Stimulated activated CD8-positive, alpha-beta memory T cell treated with anti-CD3 and anti-CD28 coated beads, Interleukin-4, amount 100 ng/mL, for 4 hours (primary cell): ENCODE measurements at places on chromosomes 11 and 22.

- DNase-seq, result no peak
Measured at GRCh38 chr11:71137376-71137775, 115.0 kb downstream of the SHANK2 start.

DNA sequence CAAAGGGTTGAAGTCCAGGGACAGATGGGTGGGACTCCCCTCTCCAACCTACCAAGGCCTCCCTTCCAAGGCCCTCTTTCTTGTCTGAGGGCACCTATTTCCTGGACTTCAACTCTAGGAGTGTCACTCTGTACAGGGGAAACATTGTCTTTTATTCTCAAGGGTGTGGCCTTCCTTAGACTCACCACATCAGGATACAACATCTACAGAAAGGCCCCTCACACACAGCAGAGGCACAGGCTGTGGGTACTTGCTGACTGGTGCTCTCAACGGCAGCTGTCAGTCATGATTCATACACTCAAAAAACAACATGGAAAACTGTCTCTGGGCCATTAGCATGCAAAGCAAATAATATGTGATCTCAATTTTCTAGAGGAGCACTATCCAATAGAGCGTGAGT lies 78.0 kb downstream of the RCN1 start:
- no peak for DNase-seq

- DNase-seq, result no peak
Measured at GRCh38 chr11:79100093-79100910, 340.5 kb downstream of the TENM4 start.

GRCh38 chr11:110897035-110897434 lies 184.8 kb upstream of the ARHGAP20 start:
- no peak for DNase-seq

DNA sequence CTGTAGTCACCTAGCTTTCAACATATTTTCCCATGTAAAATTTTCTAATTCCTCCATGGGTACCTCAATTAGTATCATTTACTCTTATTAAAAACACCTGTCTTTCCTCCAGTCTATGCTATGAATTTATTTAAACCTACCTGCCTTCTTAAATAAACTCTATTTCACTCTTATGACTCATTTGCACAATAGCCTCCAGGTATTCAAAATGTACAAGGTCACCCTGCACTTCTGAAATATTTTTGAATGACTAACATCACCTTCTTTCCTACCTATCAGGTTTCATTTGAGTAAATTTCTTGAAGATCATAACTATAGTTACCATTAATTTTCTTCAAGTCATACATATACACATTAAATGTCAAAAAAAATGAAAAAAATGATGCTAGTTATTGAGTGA lies 939.7 kb downstream of the DLG2 start:
- no peak for DNase-seq

DNA sequence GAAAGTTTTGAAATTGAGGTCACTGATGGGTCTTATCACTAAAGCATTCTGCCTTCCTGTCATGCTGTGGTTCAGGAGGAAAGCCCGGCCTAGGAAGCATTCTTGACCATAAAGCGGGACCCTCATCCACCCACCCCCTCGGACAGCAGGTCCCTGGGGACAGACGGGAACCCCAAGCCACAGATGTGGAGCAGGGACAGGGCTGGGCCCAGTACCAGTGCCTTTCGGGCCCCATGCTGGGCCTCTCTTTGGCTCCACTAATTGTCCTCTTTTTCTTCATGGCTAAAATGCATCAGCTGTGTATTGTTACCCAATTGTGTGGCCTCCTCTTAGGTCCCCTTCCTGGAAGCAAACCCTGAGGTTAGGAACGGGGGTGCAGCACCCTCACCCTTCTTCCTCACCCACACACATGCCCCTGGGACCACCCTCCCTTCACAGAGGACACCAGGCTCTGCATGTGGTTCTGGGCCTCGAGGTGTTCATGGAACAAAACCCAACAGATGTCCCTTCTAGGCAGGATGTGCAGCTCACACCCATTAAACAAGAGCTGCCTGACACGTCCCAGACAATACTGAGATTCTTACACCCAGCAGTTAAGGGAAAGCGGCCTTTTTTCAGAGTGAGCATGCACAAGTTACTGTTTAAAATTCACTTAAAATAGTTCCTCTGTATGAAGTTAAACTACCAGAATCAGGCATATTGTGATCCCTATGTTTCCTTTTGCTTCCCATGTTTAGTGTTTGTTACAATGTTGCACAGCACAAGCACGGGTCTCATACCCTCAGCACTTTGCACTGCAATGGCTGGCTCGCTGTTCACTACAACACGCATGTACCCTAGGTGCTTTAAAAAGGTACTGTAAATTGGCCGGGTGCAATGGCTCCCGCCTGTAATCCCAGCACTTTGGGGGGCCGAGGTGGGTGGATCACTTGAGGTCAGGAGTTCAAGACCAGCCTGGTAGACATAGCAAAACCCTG lies 807.6 kb downstream of the BRD1 start:
- DNase-seq, result no peak

GRCh38 chr11:73398721-73399120 lies 22.5 kb downstream of the RELT start:
- DNase-seq, result no peak

GRCh38 chr11:20278727-20279126 lies 84.8 kb upstream of the HTATIP2 start:
- DNase-seq, result no peak

DNA sequence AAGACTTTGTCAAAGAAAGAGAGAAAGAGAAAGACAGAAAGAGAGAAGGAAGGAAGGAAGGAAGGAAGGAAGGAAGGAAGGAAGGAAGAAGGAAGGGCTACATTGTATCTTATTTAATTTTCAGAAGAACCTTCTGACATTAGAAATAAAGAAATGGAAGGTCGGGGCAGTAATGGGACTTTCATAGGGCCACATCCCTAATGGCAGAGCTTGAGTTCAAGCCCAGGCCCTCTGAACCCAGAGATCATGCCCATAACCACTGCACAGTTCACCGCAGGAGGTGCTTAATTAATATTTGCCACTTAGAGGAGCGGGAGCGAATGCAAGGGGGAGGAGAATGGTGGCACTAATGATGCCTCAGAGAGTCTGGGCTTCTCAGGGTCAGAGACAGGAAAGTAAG lies 233.3 kb downstream of the MN1 start:
- no peak for DNase-seq

DNA sequence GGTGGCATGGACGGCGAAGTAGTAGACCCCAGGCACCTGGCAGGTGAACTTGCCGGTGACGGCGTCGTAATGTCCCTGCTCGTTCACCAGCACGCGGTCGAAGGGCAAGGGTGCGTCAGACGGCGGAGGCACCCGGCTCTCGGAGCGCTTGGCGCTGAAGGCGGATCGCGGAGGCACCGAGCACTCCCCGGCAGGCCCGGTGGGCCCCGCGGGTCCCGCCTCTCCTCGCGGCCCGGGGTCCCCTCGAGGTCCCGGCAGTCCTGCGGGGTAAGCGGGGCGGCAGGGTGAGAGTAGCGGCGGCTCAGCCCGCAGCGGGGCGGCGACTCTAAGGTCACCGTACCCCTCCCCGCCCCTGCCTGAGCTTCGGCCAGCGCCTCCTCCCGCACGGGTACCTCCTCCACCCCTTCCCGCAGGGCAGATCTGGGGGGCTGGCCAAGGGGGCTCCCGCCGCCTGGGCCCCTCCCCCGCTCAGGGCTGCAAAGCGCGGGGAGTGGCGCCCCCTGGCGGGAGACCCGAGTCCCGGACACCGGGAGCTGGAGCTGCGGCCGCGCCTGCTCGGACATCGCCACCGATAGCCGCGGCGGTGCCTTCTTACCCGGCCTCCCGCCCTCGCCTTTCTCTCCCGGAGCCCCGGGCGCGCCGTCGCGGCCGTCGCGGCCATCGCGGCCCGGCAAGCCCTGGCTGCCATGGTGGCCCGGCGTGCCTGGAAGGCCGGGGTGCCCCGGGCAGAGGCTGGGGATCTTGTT lies 921 bp downstream of the C1QTNF5 start:
- DNase-seq, result no peak

GRCh38 chr22:49551446-49551845 lies 276.2 kb downstream of the BRD1 start:
- no peak for DNase-seq

DNA sequence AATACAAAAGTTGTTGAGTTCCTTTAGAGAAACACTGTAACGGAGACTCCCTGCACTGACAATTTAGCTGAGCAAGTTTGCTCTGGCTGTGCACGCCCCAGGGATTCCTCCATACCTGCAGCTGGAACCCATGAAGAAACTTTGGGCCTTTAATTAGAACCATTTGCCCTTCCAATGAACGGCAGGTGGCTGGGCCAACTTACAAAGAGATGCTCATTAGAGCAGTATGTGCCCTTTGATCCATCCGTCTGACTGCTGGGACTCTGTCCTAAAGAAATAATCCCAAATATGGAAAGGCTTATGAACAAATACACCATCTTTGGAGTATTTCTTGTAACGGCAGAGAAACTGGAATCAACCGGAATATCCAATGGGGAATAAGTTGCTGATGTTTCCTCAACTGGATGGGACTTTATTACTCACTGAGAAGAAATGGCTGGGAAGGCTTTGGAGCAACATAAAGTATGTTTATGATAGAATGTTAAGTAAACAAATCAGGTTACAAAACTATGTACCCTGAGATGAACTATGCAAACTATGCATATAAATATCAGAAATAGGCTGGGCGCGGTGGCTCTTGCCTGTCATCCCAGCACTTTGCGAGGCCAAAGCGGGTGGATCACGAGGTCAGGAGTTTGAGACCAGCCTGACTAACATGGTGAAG lies 24.4 kb upstream of the FBLN1 start:
- no peak for DNase-seq

- no peak for DNase-seq
Measured at GRCh38 chr11:95708681-95709080, 80.9 kb downstream of the FAM76B start.

- no peak for DNase-seq
Measured at GRCh38 chr11:63590024-63590788, 24.0 kb downstream of the PLAAT3 start.

DNA sequence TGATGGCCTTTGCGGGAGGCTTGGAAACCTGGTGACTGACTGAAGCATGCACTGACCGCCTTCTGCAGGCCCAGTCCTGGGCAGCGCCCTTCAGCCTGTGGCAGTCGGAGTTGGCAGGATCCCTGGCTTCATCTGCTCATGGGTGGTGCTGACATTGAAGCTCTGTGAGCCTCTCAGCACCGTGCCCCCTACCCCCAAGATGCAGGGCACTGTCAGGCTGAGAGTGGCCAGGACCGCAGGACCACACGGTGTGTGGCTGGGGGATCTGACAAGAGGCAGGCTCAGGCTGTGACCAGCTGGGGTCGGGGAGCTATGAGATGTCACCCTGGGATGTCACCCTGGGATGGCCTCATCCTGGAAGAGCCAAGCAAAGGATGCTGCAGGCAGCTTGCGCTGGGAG lies 32.7 kb downstream of the TBC1D22A start:
- DNase-seq, result no peak

DNA sequence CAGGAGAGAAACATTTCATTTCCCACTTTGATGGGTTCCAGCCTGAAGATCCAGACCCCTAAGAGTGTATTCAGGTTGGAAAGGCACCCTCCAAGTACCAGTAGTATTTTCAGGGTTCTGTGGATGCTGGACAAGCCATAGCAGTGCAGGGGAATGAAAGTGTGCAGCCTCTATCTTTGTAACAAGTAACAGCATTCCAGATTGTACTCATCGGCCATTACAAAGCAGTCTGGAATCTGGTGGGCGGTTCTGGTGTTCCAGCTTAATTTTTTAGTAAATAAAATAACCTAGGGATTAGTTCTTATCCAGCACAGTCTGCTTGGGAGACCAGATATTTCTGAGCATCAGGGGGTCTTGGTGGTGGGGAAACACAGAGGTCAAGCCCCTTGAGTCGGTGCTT lies 22.6 kb downstream of the APLNR start:
- no peak for DNase-seq
